ENCODE measurements at places on chromosomes 3 and 15.

- no peak for DNase-seq
Observed at GRCh38 chr3:14859880-14860279, 41.1 kb downstream of the FGD5 start.

DNA sequence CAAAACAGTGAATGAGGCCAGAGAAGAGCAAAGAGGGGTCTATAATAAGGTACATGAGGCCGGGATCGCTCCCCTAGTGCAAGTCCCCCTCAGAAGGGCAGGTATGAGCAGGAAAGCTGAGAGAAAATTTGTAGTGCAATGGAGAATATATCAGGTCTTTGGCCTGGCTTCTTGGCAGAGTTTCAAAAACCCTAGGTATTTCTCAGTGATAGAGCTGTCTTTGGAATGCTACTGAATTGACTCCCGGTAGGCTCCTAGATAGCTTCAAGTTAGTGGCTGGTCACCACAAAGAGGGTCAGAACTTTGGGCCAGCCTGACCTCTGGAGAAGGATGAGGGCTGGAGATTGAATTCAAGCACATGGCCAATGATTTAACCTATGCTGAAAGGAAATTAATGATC lies 30.6 kb upstream of the OXTR start:
- no peak for DNase-seq

- DNase-seq, result no peak
Observed at GRCh38 chr15:72451224-72451623, 22.9 kb upstream of the ARIH1 start.

- DNase-seq, result no peak
Observed at GRCh38 chr3:23747841-23748240, 57.9 kb upstream of the UBE2E1 start.

DNA sequence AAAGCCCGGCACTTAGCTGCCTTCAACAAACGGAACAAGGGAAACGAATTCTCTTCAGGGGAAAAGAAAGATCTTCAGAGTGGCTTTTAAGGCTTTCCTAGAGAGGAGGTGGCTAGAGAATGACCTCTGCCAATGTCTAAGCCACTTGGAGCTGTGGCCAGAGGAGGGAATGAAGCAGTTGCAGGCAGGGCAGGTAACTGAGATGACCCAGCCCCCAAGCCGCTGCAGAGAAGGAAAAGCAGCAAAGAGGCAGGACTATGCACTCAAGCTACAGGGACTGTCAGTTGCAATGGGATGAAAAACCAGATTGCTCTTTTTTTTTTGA lies 113.5 kb downstream of the SEC22A start:
- no peak for DNase-seq

DNA sequence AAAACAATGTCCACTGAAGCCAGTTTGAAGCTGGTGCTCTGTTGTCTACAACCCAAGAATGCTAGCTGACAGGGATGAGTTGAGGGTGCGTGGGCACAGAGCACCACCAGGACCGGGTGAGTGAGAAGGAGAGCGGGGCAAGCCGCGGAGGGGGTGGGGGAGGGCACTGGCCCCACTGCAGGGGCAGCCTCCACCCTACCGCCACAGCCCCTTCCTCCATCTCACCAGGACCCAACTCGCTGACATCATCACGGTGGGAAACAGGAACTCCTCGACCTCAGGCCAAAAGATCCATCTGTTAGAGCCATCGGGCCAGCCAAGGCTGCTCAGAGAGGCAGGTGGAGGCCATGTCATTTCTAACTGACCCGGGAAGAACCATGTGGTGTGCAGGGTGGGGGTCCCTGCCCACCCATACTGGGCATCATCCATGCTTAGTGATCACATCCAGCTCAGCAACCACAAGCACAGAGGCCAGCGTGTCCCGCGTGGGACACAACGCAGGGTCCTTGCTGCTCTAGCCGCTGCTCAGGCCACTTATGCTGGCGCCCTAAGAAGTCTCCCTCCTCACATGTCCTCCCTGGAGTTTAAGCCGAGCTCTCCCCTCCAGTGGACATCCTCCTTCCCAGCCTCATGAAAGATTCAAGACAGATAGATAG lies 57.6 kb upstream of the GATA2 start:
- DNase-seq, result no peak

GRCh38 chr3:194732617-194733016 lies 46.9 kb downstream of the FAM43A start:
- no peak for DNase-seq

Measured in right renal cortex interstitium (tissue), 3 donors.